ENCODE measurements at places on chromosomes 1 and 21.

- no peak for DNase-seq
These were observed 20.3 kb downstream of the SLC37A1 start for GRCh38 chr21:42533963-42534355.

DNA sequence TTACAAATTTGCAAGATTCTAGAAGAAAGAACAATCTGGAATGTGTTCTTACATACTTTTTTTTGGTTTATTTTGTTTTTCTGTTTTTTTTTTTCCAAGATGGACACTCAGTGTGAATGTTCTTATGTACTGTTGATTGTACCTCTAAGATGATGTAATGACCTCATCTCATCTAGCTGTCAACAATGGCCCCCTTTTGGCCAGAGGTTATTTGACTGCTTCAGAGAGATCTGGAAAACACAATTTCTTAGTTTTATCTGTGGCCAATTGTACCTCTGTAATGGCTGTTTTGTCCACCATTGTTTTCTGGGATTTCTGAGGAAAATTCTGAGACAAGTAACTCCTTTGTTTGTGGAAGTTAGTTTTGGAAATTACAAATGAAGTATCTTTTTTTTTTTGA, 38.9 kb downstream of the ST6GALNAC3 start:
- no peak for DNase-seq

DNA sequence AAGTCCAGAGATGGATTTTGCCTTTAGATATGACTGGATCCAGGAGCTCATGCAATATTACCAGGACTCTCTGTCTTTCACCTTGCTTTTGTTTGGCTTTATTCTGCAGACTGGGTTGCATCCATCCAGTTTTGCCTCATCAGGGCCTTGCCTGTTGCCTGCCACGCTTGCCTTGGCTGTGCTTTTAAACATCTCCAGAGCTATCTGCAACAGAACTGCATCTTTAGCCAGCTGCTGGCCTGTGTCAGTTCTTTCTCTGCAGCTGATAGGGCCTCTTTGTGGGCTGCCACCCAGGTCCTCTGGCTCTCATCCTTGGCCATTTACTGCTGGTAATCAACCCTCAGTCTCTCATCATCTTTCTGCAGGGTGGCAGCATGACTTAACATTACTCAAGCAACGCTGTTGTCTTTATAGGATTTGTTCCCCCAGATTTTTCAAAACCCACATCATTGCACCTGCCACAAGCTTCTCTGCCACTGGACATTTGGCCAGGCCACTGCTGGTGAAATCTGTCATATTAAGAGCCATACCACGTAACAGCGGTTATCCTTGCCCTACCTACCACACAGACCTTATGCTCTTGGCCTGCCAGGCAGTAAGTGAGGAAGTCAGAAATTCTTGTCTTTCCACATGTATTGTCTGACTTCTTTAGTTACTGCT, 24.4 kb upstream of the HUNK start:
- DNase-seq: no peak

- no peak for DNase-seq
These were observed 684 bp downstream of the LTN1 start for GRCh38 chr21:28991861-28992525.

GRCh38 chr1:247448107-247448791, 9.7 kb downstream of the OR2B11 start:
- peak; percentile 75 for DNase-seq

GRCh38 chr1:85448358-85448757, 16.6 kb downstream of the DDAH1 start:
- DNase-seq: no peak

- DNase-seq: peak; percentile 89
These were observed 8.4 kb upstream of the KCNN3 start for GRCh38 chr1:154878371-154879037.

GRCh38 chr1:53057127-53057526, 4.9 kb upstream of the PODN start:
- no peak for DNase-seq

DNA sequence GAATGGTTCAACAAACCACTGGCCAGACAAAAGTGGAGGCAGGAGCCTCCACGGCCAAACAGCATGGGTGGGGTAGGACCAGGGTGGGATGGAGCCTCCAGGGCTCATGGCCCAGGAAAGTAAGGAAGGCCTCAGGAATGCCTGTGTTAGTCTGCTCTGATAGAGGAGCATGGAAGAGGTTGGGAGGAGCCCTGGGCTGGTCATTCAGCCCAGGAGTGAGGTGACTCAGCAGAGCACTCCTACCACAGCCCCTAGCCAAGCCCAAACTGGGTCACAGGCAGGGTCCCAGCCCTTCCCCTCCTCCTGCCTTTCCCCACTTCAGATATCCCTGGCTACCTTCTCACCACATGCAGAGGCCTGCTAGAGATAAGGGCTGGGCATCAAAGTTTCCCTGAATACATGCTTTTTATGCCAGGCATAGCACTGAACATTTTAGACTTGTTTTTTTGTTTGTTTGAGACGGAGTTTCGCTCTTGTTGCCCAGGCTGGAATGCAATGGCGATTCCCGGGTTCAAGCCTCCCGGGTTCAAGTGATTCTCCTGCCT, 3.1 kb upstream of the SHISA4 start:
- DNase-seq: peak; percentile 93
